ENCODE measurements at places on chromosomes 3 and 15. TPM values are rescaled to one million over a fixed set of nuclear protein-coding genes. Genes with fewer than 3 reads are reported as not detected.

The EPHA3 gene
- 136 TPM for total RNA-seq

The DNAH1 gene
- total RNA-seq = 1.2 TPM

The KY gene
- total RNA-seq = 0.41 TPM

The LCTL gene
- total RNA-seq = 0.41 TPM

The C3orf85 gene
- not detected for total RNA-seq

The SYNPR gene
- 119 TPM for total RNA-seq

The RARRES1 gene
- 4.5 TPM for total RNA-seq

The MYL3 gene
- total RNA-seq = not detected

The HCLS1 gene
- 0.82 TPM for total RNA-seq
